Glomerular endothelial cell (primary cell): ENCODE measurements at places on chromosomes 12 and 14. TPM values are rescaled to one million over a fixed set of nuclear protein-coding genes. Genes with fewer than 3 reads are reported as not detected.

DNA sequence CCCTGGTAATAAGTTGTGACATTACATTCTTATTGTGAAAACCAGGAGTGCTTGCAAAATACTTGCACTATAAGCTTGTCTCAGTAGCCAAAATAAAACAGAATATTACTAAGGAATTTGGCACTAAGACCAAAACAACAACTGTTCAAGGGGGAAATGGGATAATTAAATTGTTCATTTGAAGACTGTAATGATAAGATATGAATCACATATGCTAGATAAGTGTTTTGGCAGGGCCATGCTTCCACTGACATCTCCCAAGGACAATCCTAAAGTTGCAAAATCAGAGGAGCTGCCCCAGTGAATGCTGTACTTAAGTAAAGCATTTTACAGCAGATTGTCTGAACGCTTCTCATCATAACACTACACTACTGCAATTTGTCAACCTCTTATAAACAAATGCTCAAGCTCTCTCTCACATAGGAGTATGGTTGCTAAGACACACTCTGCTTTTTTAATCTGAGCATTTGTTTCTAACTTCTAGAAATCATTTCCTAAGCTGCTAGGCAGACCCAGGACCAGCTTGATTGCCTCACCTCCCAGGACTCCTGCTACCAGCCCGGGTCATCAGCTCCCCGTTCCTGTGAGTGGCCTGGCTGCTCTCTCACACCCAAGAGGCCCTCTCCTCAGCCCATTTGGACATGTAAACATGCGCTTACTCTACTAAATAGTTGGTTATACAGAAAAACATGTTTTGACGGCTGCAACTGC lies 191.5 kb downstream of the PAX9 start:
- DNase-seq: no peak

DNA sequence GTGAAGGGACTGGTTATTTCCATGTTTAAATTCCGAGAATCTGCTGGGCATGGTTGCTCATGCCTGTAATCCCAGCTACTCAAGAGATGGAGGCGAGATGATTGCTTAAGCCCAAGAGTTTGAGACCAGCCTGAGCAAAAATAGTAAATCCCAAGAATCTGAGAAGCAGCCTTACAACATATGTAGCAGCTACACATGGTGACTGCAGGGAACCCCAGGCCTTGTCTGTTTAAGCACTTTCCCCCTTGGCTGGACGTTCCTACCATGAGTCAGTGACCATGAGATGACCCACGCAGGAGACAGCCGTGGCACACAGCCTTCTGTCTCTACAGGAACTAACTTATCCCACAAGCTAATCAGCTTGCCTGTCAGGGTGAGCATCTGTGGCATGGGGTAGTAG lies 5.5 kb upstream of the SLC24A4 start:
- DNase-seq: no peak

DNA sequence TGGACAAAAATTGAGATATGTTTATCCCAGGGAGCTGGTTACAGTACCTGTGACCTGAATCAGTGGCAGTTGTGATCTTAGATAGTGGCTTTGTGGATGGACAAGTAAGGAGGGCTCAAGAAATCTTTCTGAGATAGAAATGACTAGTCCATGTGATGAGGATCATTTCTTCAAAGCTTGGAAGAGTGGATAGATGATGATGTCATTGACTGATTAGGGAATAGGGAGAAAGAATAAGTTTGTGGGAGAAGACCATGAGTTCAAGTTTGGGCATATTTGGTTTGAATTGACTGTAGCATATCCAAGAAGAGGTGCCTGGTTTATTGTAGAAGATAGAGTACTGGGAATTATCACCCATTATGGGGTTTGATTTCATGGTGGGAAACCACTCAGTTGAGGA lies 336.7 kb upstream of the PRICKLE1 start:
- no peak for DNase-seq

DNA sequence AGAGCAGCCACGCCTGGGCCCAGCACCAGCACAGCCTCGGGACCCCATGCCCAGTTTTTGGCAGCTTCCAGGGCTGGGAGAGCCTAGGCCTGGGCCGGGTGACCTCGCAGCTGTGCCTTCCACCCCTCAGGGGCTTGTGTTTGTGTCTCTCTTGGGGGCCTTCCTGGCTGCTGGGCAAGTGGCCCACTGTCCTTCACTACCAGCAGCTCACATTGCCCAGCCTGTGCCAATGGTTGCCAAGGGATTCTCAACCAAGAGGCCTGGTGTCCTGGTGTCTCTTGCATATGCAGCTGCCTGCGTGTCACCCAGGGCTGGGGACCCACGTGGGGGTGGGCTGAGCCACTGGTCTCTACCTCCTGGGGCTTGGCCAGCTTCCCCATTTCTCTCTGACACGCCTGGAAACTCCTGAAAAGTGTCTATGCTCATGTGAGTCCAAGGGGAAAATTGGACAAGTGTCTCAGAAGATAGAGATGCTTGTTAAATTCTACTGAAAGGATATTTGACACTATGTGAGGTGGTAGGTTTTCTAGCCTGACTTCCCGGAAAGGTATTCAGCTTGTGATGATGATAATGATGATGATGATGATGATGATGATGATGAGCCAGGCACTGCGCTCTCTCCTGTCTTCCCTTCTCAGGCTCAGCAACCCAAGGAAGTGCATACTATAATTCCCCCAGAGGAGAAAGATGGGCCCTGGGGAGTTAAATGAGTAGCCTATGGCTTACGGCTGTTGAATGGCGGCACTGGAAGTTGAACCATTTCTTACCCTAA lies 48.8 kb upstream of the ESRRB start:
- DNase-seq: no peak

- DNase-seq: no peak
Observed at GRCh38 chr14:49194067-49194466, 392.1 kb downstream of the RPS29 start.

DNA sequence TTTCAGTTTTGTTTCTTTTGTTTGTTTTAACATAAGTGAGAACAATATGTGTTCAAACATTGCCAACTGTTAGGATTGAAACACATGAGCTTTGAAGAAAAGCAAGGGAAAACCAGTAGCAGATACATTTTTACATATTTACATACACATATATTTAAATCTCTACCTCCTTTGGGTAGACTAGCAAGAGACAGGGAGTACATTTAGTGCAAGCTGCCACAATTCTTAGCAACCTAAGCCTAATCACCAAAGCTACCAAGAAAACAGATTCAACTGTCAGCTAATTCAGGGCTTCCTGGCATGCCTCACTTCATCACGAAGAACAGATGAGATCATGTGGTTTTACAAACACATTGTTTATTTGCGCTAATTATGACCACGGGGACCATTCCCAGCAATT lies 143.1 kb downstream of the PRIMA1 start:
- no peak for DNase-seq

- DNase-seq: no peak
Observed at GRCh38 chr12:11186837-11187236, at the start of gene TAS2R42. TAS2R42 (minus strand) TSS chr12:11186937; CDS start chr12:11186937, 0 bp downstream.

GRCh38 chr14:61098721-61099120 lies 117.7 kb downstream of the SLC38A6 start:
- no peak for DNase-seq

DNA sequence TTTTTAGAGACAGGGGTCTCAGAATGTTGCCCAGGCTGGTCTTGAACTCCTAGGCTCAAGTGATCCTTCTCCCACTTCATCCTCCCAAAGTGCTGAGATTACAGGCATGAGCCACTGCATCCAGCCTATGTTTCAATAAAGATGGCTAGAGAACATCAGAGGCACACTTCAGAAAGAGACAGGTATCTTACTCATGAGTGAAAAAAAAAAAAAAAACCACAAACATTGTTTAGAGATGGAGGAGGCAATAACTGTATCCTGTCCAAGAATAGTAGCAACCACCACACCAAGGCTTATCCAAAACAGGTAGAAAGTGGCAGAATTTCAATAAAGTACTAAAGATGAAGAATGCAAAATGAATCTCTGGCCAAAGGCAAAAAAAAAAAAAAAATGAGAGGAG lies 30.3 kb downstream of the EEA1 start:
- no peak for DNase-seq

GRCh38 chr14:68140806-68141205 lies 321.2 kb downstream of the RAD51B start:
- DNase-seq: no peak

- DNase-seq: no peak
Observed at GRCh38 chr14:56210571-56210970, 92.4 kb downstream of the PELI2 start.

DNA sequence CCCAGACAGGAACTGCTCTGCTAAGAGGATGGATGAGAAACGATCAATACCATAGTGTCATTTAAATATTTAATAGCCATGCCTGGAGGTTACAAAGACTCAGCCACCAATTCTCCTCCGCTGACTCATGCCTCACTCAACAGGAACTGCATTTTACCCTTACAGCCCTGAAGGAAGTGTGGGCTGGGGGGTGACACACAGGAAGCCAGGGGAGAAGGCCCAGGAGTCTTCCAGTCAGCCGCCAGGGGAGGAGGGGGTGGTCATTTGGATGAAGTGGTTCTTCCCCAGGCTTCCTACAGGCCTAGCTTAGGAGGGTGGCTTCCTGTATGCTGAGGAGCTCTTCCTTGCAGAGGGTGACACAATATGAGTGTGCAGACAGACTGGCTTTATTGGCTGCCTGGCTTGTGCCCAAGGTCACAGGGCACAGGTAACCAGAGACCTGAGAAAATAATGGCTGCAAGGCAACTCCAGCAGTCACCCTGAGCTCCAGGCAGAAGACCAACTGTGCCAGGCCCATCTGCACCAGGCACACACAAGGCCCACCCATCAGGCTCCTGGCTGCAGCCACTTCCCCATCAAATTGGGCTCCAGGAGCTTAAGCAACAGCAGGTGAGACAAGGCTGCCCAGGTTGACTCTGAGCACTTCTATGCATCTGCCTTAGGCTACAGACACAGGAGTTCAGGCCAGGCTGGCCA lies 30.6 kb upstream of the RPLP0 start:
- peak; percentile 80 for DNase-seq

DNA sequence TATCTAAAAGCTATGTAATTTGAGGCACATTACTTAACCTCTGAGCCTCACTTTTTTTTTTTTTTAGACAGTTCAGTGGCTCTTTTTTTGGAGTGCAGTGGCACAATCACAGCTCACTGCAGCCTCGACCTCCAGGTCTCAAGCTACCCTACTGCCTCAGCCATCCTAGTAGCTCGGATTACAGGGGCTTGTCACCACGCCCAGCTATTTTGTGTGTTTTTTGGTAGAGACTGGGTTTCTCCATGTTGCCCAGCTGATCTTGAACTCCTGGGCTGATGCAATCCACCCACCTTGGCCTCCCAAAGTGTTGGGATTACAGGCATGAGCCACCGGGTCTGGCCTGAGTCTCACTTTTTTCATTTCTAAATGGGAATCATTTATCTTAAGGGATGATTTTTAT lies 192.0 kb upstream of the PDZRN4 start:
- DNase-seq: no peak

- no peak for DNase-seq
Observed at GRCh38 chr12:26268841-26269561, 73.6 kb downstream of the SSPN start.

- no peak for DNase-seq
Observed at GRCh38 chr12:122527478-122527944, 462 bp downstream of the KNTC1 start.

- DNase-seq: no peak
Observed at GRCh38 chr12:5017638-5018348, 25.9 kb upstream of the KCNA5 start.

- DNase-seq: no peak
Observed at GRCh38 chr12:108856170-108856427, 1.3 kb downstream of the SSH1 start.

- no peak for DNase-seq
Observed at GRCh38 chr14:52790011-52790755, 1.2 kb downstream of the GNPNAT1 start.

DNA sequence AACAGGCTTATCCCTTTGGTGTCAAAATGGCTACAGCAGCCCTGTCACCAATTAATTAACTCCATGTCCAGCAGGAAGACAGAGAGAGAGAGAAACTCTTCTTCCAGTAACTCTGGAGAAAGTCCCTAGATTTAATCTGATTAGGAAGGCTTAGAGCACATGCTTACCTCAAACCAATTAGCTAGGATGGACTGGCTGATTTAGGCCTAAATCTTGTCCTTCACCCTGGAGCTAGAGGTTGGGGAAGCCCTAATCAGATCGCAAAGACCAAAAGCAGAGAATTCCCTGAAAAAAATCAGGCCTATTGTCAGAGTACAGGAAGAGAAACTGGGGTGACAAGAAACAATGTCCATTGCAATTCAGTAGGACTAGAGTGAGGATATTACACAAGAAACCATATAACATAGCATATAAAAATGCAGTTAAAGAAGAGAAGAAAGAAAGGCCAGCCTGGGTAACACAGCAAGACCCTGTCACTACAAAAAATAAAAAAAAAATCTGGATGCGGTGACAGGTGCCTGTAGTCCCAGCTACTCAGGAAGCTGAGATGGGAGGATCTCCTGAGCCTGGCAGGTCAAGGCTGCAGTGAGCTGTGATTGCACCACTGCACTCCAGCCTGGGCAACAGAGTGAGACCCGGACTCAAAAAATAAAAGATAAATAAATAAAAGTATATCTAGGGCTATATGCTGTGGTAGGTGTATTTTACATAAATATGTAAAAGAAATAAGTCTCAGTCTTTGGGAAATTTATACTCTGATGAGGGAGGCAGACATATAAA lies 34.9 kb upstream of the TUBA1A start:
- no peak for DNase-seq

GRCh38 chr14:48275301-48275700 lies 599.9 kb upstream of the MDGA2 start:
- no peak for DNase-seq

GRCh38 chr14:67999705-68000384 lies 180.3 kb downstream of the RAD51B start:
- DNase-seq: no peak

TCL1B gene
- not detected in 2 replicates for total RNA-seq

IL22 gene
- total RNA-seq: not detected in 2 replicates

TDRD9 gene
- total RNA-seq: 0.10 and 5.0 TPM in 2 replicates

CYP46A1 gene
- total RNA-seq: 0.12 and 2.2 TPM in 2 replicates

RNASE11 gene
- not detected in 2 replicates for total RNA-seq

SPSB2 gene
- 5.3 and 5.5 TPM in 2 replicates for total RNA-seq

MSRB3 gene
- 23.0 and 35.3 TPM in 2 replicates for total RNA-seq

OR6C68 gene
- not detected in 2 replicates for total RNA-seq

GLIPR1L2 gene
- 0.23 TPM in 1 of 2 replicates, not detected in the other for total RNA-seq

GARIN6 gene
- total RNA-seq: not detected in 2 replicates

ULK1 gene
- total RNA-seq: 17.6 and 21.9 TPM in 2 replicates

SCNN1A gene
- total RNA-seq: 0.24 TPM in 1 of 2 replicates, not detected in the other

OTOGL gene
- total RNA-seq: 0.06 and 0.10 TPM in 2 replicates

SAV1 gene
- 16.4 and 28.7 TPM in 2 replicates for total RNA-seq

PTPRO gene
- total RNA-seq: 0.34 TPM in 1 of 2 replicates, not detected in the other

RDH11 gene
- 65.3 and 74.7 TPM in 2 replicates for total RNA-seq

KRT72 gene
- not detected in 2 replicates for total RNA-seq

NAB2 gene
- 16.4 and 17.2 TPM in 2 replicates for total RNA-seq
